ENCODE measurements at places on chromosomes 6 and 20. TPM values are rescaled to one million over a fixed set of nuclear protein-coding genes. Genes with fewer than 3 reads are reported as not detected.

The SCRT2 gene
- not detected for total RNA-seq

The TPX2 gene
- total RNA-seq = 117 TPM

The VSTM2L gene
- total RNA-seq = 6.3 TPM

The MROH8 gene
- total RNA-seq = 0.79 TPM

The MATN4 gene
- 0.08 TPM for total RNA-seq

The BEND6 gene
- total RNA-seq = 0.96 TPM

The KCNQ2 gene
- 0.50 TPM for total RNA-seq

The STMND1 gene
- not detected for total RNA-seq

The BPIFB1 gene
- total RNA-seq = 0.14 TPM

The MUC22 gene
- 0.05 TPM for total RNA-seq

The CGAS gene
- 5.5 TPM for total RNA-seq

The ADAM33 gene
- 0.06 TPM for total RNA-seq

The MOG gene
- total RNA-seq = not detected

The BPHL gene
- 25.5 TPM for total RNA-seq

The DYNLT2 gene
- 0.49 TPM for total RNA-seq

The ENPP5 gene
- total RNA-seq = not detected

The CYP21A2 gene
- not detected for total RNA-seq

The DEFB124 gene
- total RNA-seq = not detected

The FBXL4 gene
- 7.1 TPM for total RNA-seq

The CBLN4 gene
- total RNA-seq = not detected

The EGFL8 gene
- 1.7 TPM for total RNA-seq

The UBD gene
- 0.56 TPM for total RNA-seq

The BCLAF1 gene
- total RNA-seq = 65.0 TPM

The DAAM2 gene
- total RNA-seq = not detected

The TMEM151B gene
- total RNA-seq = not detected

The MARCKS gene
- total RNA-seq = 20.5 TPM

The KCNK5 gene
- 1.1 TPM for total RNA-seq

The THBD gene
- 23.8 TPM for total RNA-seq

The VEGFA gene
- 29.9 TPM for total RNA-seq

The FUT9 gene
- total RNA-seq = not detected

The KIAA1755 gene
- total RNA-seq = 0.14 TPM

The PAK5 gene
- total RNA-seq = not detected

The SNX9 gene
- 31.1 TPM for total RNA-seq

The C4A gene
- 0.48 TPM for total RNA-seq

The STXBP5 gene
- 10.2 TPM for total RNA-seq

The AGER gene
- total RNA-seq = 1.7 TPM

The KHDC1 gene
- total RNA-seq = 3.8 TPM

The TMEM181 gene
- 15.6 TPM for total RNA-seq

The RSPH4A gene
- total RNA-seq = 0.11 TPM

The CPXM1 gene
- not detected for total RNA-seq

The SUMO4 gene
- total RNA-seq = not detected

The SNAP91 gene
- total RNA-seq = 0.08 TPM

The RAMACL gene
- 0.23 TPM for total RNA-seq

The TRPC4AP gene
- 58.3 TPM for total RNA-seq

The CTCFL gene
- total RNA-seq = not detected

The LY86 gene
- not detected for total RNA-seq

The VARS1 gene
- 56.1 TPM for total RNA-seq

The MAS1 gene
- total RNA-seq = not detected

The GFOD1 gene
- total RNA-seq = 1.8 TPM

The MRAP2 gene
- total RNA-seq = 1.1 TPM

The GRIK2 gene
- total RNA-seq = 0.22 TPM

The CDH22 gene
- total RNA-seq = not detected

The B3GALT4 gene
- 0.72 TPM for total RNA-seq
